EL (cell line): ENCODE measurements at places on chromosomes 4 and X.
A peak's percentile ranks its signal among the peaks of the same experiment; 100 is the strongest.

GRCh38 chr4:17866810-17867209 is 56.0 kb downstream of the NCAPG start:
- DNase-seq = no peak

GRCh38 chr4:174214101-174214878 is 69.2 kb downstream of the FBXO8 start:
- DNase-seq = no peak

DNA sequence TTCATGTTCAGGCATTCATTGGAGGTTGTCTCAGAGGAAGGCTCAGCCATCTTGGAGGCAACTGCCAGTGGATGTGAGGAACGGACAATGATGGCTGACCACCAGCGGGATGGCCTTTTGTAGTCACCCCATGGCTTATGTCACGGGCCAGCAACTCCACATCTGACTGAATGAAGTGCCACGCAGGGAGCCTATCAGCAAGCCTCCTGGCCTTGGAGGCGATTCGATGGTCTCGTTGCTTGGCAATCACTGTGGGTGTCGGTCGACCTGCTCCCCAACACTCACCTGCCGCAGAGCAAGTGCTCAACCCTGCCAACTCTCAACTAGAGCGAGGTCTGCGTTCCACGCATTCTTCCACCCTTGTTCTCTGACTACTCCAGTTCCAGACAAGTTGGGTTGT is 7.4 kb downstream of the H2BW2 start:
- DNase-seq = no peak

DNA sequence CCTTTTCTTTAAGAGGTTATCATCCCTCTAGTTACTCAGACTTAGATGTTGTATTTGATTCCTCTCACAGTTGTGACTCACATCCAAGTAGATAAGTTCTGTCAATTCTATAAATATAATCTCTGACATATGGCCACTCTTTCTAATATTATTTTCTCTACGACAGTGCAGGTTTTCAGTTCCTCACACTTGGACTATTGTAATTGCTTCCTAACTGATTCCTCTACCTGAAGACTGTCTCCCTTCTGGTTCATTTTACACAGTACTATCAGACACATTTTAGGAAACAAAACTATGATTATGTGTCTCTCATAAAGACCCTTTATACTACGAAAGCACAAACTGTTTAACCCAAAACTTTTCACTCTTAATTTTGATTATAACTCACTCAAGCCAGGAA is 31.3 kb upstream of the GNRHR start:
- no peak for DNase-seq

GRCh38 chr4:160848901-160849760 is 1314.7 kb downstream of the FSTL5 start:
- DNase-seq = no peak

DNA sequence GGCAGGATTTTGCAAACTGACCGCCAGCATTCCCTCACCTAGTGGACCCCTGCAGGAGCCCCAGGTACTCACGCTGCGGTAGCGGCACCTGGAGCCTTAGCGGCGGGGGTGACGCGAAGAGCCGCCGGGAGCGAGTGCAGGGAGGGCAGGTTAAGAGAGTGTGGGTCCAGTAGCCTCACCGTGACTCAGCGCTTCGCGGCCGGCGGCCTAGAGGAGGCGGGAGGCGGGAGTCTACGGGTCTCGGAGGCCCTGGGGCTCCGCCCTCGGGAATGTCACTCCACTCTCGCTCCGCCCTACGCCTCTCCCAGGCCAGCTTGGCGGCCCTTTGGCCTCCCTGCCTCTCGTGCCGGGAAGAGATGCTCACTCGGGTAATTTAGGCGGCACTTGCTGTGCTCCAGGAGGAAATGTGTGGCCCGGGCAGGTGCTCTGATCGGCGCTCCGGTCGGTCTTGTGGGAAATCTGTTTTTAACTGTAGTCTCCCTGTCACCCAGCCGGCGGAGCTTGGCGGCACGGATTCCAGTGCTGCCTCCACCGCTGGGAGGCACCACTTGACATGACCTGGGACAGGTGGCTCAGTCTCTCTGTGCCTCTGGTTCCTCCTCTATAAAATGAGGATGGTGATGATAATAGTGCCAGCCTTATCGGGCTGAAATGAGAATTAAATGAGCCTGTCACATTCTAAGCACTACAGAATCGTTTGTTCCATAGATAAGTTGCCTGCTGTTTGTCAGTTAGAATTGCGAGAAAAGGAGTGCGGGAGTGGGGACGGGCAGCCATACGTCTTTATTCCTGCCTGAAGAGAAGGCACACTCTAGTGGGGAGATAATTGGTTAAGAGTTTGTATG is at the start of gene PIR:
Gene PIR (minus strand): TSS at position 216 of the 845 bp plus-strand sequence. CDS start 2,076 bp downstream, outside the sequence.
- DNase-seq = peak; percentile 80

DNA sequence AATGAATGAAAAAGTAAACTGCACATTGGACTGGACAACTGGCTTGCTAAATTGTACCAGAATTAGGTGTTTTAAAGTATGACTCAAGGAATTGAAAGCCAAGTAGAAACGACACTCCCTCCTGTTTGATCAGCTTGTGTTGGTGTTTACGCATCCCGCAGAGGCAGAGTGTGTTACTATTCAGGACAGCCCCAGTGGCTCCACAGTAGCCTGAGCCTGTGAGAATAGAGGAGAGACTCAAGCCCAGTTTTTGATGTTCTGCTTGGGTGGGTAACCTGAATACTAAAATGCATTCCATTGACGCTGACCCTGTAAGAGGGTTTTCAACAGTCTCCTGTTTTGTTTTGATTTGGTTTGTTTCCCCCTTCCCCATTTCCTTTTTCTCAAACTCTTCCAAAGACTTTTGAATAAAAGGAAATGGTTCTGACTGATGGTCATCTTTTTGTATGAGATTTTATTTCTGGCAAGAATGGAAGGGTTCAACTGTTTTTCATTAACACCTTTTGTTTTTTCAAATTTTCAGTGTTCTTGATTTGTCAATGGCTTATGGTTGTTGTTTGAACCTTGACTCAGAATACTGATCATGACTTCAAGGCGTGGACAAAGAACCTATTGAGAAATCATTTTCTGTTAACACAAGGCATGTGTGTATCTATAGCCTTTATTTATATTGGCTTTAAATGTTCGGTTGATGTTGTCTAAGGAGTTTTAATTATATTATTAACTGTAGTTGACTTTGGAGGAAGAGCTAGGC is 10.2 kb downstream of the ADGRL3 start:
- no peak for DNase-seq

DNA sequence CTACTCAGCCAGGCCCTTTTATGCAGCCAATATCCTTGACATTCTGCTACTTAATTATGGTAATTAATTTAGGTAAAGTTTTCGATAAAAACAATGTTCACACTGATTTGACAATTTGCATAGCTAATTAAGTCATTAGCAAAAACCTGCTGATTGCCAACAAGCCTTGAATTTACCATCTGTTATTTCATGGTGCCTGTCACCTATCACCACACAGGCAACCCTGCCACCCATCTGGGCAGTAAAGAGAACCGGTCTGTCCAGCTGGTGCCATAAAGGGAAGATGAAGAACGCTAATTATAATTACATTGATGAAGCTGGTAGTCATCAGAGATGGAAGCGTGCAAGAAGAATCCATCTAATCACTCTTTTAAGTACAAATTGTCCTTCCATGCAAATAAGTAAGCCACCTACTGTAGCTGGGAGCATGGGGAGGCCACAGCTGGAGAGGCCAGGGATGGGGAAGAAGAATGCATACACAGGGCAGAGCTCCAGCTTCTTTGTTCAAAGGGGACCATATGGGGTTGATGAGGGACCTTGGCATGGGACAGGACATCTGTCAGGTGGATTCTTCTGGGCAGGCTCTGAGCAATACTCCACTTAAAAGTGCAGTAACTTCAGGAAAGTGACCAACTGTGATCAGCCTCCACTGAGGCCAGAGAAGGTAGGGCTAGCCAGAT is 277.3 kb upstream of the TAPT1 start:
- DNase-seq = no peak

DNA sequence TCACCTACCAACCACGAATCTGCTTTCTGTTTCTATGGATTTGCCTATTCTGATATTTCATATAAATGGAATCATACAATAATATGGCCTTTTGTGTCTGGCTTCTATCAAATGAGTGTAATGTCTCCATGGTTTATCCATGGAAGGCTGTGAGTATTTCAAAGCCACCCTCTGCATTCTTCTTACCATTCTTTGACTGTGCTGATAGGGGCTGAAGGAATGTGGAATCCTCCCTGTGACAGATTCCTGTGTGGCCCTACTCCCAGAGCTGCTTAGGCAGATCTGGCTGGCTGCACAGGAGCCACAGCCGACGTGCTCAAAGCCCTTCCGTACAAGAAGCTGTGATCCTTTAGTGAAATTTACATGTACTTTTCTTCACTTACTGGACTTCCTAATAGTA is 163.2 kb downstream of the HS6ST2 start:
- DNase-seq = no peak

GRCh38 chr4:41232406-41232805 is 18.1 kb upstream of the APBB2 start:
- DNase-seq = no peak

GRCh38 chrX:41005445-41005992 is 79.7 kb upstream of the USP9X start:
- DNase-seq = no peak

DNA sequence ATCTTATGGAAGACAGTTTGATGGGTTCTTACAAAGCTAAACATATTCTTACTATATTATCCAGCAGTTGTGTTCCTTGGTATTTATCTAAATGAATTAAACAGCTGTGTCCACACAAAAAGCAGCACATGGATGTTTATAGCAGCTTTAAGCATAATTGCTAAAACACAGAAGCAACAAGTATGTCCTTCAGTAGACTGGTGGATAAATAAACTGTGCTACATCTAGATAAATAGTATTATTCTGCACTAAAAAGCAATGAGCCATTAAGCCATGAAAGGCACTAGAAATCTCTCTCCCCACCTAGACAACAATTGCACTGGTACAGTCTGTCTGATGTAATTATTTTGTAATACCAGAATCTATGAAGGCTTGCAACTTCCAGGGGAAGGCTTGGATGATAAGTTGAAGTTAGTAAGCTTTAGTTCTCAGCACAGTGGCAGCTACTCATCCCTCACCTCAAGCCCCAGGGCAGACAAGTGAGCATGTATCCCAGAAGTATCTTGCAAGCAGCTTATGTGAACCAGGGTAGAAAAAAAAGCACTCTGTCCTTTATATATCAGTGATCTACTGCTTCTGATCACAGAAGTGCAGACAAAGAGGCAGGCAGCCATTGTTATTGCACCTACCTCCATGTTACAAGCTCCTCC is 36.9 kb downstream of the WDR17 start:
- DNase-seq = no peak

- no peak for DNase-seq
Observed at GRCh38 chr4:26217481-26217880, 103.3 kb upstream of the RBPJ start.

DNA sequence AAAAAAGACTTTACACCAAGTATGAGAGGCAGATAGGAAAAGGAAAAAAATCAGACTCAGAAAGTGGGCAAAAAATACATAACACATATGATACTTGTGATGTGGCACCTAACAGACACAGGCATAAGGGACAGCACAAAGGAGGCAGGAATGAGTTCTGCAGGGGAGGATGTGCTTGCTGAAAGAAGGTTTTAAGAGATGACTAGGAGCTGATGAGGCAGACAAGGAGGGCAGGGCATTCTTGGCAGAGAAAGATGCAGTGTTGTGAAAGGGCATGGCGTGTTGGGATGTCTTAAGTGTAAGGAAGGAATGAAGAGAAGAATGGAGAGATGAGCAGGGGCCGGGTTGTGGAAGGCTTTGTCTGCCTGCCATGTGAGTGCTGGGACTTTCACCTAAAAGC is 49.7 kb upstream of the TMEM154 start:
- peak; percentile 53 for DNase-seq

- DNase-seq = no peak
Observed at GRCh38 chrX:78321809-78322208, 5.6 kb downstream of the CYSLTR1 start.

GRCh38 chrX:119698845-119699244 is 5.9 kb upstream of the SEPTIN6 start:
- DNase-seq = peak; percentile 63

- no peak for DNase-seq
Observed at GRCh38 chrX:2831471-2832228, 2.9 kb downstream of the GYG2 start.

DNA sequence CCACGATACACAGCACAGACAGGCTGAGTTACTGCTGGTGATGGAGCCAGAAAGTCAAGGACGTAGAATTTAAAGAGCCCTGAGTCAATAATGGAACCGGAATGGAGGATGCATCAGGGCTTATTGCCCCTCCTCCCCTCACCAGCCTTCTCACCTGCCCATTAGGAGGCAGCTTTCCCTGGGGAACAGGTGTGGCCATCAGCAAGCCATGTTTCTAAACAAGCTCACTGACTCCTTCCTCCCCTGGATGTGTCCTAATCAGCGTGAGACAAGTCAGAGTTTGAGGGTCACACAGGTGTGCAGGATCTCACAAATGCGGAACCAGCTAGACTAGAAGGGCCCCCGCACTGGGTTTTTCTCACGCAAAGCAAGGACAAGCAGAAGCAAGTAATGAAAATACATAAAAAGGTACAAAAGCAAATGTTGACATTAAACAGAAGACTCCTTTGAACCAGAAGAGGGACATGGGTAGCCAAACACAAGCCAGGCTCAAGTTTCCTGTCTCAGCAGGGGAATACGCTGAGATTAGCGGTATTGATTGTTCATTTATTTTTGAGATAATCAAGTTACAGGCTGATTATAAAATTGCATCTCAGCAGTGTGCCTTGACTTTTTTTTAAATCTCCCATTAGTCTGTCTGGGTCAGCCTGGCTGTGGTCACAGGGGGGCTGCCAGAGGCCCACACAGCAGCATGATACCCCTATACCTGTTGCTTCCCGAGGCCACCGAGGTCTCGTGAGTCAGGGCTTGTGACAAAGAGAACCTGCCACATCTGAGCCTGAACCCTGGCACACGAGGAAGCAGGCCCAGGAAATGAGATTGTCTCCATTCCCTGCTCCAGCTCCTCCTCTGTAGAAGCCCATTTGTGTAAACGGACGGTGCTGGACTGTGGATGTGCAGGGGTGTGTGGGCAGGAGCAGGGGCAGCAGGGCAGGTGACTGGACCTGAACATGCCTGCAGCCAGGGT is 37.4 kb downstream of the CCKAR start:
- DNase-seq = no peak

DNA sequence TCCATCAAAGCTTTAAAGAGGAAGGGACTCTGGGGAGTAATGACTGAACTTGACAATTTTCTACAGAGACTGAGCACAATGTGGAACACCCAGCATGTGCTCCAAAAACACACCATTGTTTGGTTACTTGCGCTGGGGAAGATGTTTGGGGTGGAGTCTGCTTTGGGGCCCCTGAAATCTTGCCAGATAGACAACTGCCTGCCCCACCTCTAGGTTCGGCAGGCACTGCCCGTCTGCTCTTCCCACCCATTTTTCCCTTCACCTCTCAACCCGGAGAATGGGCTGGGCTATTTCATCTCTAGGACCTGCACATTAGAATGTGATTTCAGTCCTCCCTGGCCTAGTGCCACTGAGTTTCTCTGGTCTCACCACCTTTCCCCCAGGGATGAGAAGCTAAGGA is 41.9 kb downstream of the TSC22D3 start:
- DNase-seq = no peak

- no peak for DNase-seq
Observed at GRCh38 chr4:189507060-189507459, 433.6 kb upstream of the FRG1 start.
